ENCODE measurements at places on chromosomes 5 and 9. TPM values are rescaled to one million over a fixed set of nuclear protein-coding genes. Genes with fewer than 3 reads are reported as not detected.
A peak's percentile ranks its signal among the peaks of the same experiment; 100 is the strongest.

DNA sequence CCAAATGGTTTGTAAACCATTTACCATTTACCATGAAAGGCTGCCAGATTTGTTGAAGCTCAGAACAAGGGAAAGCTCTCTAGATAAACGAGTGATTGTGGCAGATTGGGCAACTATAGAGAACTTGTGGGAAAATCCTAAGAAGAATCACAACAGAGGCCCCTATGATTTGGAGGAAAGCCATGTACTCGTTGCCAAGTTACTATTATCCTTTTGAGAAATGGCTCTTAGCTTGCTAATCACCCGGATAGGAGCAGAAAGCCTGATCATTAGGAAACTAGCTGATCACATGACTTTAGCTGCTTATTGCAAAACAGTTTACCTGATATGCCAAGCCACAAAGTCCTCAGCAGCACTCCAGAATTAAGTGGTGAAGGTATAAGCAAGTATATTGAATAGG is 23.5 kb upstream of the ATG10 start:
- H3K27ac ChIP-seq, result no peak overlapping the region
- no peaks in the 10 kb centered on the region for H3K27me3 ChIP-seq
- peaks cover 10% of the 10 kb centered on the region for H3K4me1 ChIP-seq

DNA sequence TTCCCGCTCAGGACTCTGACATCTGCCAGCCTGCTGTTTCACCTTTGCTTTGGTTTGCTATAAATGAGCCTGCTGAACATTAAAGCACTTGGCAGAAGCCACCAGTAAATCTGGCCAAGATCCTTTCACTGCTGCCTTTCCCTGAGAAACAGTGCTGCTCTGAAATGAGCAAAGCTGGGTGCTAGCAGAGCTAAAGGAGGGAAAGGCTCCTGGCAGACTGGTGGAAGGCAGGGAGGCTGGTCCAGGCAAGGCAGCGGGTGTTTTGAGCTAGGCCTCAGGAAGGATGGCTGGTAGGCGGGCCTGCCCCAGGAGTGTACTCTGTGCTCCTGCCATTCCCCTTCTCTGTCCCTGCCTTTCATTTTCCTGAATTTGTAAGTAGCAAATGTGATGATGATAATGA is 52.5 kb upstream of the PTGS1 start:
- H3K4me1 ChIP-seq, result no peaks in the 10 kb centered on the region
- peak; percentile 52 for DNase-seq
- H3K27ac ChIP-seq, result peak overlapping the region; percentile 41
- H3K27me3 ChIP-seq, result no peaks in the 10 kb centered on the region

- H3K4me3 ChIP-seq, result no peak overlapping the region
- no peak for DNase-seq
Observed at GRCh38 chr5:10555277-10555684, 8.6 kb upstream of the ANKRD33B start.

DNA sequence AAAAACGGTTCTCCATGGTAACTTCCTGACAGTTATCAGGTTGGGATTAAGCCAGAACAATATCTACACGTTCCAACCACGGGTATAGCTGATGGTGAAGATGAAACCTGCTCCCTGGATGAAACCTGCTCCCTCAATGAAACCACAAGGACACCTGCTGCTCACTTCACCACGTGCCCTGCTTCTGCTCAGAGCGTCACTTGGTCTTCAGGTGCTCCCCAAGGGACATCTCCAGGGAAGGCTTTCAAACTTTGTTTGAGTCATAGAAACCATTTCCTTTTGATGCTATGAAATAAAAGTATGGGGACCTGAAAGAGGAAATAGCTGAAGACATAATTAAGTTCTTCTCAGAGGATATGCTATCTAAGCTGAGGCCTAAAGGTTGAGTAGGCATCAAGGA is 242.4 kb downstream of the MED10 start:
- no peaks in the 10 kb centered on the region for H3K36me3 ChIP-seq
- no peak for DNase-seq
- no peaks in the 10 kb centered on the region for H3K4me1 ChIP-seq
- no peaks in the 10 kb centered on the region for H3K27me3 ChIP-seq

GRCh38 chr5:92380069-92380770 is 997.1 kb upstream of the ARRDC3 start:
- H3K27ac ChIP-seq, result no peak overlapping the region
- DNase-seq, result no peak
- no peaks in the 10 kb centered on the region for H3K36me3 ChIP-seq

Gene ISOC1
- 35.1 TPM for total RNA-seq

DNA sequence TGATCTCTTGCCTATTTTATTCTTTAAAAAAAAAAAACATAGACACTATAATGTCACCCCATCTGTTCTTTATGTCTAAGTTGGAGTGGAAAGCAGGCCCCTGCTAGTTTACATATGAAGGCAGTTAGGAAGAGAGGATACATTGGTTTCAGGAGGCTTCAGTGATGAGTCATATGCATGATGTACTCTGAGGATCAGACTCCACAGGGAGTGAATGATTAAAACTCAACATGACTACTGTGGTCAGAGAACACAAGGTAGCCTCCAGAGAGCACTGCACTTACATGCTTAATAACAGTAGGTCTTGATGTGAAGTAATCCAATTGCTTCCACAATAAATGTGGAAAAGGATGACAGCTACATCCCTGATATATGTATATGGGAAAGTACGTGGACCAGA is 22.7 kb upstream of the FSTL4 start:
- H3K36me3 ChIP-seq, result no peaks in the 10 kb centered on the region
- no peak for DNase-seq
- H3K4me3 ChIP-seq, result no peak overlapping the region
- H3K27me3 ChIP-seq, result no peaks in the 10 kb centered on the region

DNA sequence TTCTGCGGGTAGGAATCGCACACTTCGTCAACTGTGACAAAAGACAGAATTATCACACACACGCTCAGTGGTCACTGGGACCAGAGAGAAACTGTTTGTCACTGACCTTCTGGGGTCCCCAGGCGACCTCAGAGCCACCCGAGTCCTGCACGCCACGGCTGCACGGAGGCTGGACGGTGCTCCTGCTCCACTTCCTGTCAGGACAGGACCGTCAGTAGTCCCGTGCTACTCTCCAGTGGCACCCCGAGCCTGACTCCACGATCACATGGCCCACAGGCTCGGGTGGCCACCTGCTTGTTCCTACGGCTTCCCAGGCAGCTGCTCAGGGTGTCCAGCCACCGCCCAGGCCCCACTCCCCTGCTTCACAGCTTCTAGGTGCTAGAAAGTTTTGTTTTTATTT is 17.9 kb downstream of the MRNIP start:
- H3K27me3 ChIP-seq, result no peaks in the 10 kb centered on the region
- peaks cover 97% of the 10 kb centered on the region for H3K36me3 ChIP-seq
- H3K4me1 ChIP-seq, result peaks cover 20% of the 10 kb centered on the region
- DNase-seq, result no peak

Gene PLPPR1
- total RNA-seq, result not detected

GRCh38 chr5:9156282-9156681 is 389.6 kb downstream of the SEMA5A start:
- H3K36me3 ChIP-seq, result no peaks in the 10 kb centered on the region
- no peak overlapping the region for H3K4me3 ChIP-seq
- H3K4me1 ChIP-seq, result no peaks in the 10 kb centered on the region
- no peak for DNase-seq

- no peak overlapping the region for H3K27ac ChIP-seq
- no peak overlapping the region for H3K4me3 ChIP-seq
- no peaks in the 10 kb centered on the region for H3K27me3 ChIP-seq
- H3K36me3 ChIP-seq, result peaks cover 8% of the 10 kb centered on the region
- DNase-seq, result no peak
Observed at GRCh38 chr5:74624501-74624900, 16.0 kb downstream of the ENC1 start.

DNA sequence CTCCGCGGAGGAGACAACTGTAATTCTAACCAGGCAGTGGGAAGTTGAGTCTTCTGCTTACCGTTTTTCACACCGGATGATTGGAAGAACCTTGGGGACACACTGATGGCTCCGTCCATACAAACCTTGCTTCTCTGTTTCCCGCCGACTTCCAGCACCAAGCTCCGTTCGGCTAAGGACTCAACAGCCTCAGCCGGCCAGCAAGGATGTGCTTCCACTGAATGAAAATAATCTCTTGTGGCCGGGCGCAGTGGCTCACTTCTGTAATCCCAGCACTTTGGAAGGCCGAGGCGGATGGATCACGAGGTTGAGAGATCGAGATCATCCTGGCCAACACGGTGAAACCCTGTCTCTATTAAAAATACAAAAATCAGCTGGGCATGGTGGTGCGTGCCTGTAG is 1.8 kb upstream of the EDF1 start:
- no peak overlapping the region for H3K4me3 ChIP-seq
- no peak overlapping the region for H3K27ac ChIP-seq
- H3K27me3 ChIP-seq, result no peaks in the 10 kb centered on the region
- peaks cover 15% of the 10 kb centered on the region for H3K4me1 ChIP-seq

- H3K4me1 ChIP-seq, result peaks cover 8% of the 10 kb centered on the region
- H3K36me3 ChIP-seq, result no peaks in the 10 kb centered on the region
- no peak overlapping the region for H3K27ac ChIP-seq
Observed at GRCh38 chr5:173664154-173664526, 47.7 kb upstream of the BOD1 start.

- no peaks in the 10 kb centered on the region for H3K27me3 ChIP-seq
- no peak for DNase-seq
- no peaks in the 10 kb centered on the region for H3K36me3 ChIP-seq
- no peak overlapping the region for H3K4me3 ChIP-seq
Observed at GRCh38 chr9:70439991-70440706, 25.7 kb upstream of the KLF9 start.

- no peak overlapping the region for H3K4me3 ChIP-seq
- DNase-seq, result no peak
- no peaks in the 10 kb centered on the region for H3K36me3 ChIP-seq
- no peaks in the 10 kb centered on the region for H3K4me1 ChIP-seq
- H3K27me3 ChIP-seq, result no peaks in the 10 kb centered on the region
Observed at GRCh38 chr5:175811589-175811988, 59.8 kb upstream of the CPLX2 start.

Gene UBE2QL1
- 0.92 TPM for total RNA-seq

Gene MYOT
- not detected for total RNA-seq

GRCh38 chr9:123866497-123866896 is 63.4 kb downstream of the DENND1A start:
- H3K4me1 ChIP-seq, result peaks cover 9% of the 10 kb centered on the region
- H3K36me3 ChIP-seq, result no peaks in the 10 kb centered on the region
- no peaks in the 10 kb centered on the region for H3K27me3 ChIP-seq
- no peak overlapping the region for H3K4me3 ChIP-seq
- DNase-seq, result no peak

DNA sequence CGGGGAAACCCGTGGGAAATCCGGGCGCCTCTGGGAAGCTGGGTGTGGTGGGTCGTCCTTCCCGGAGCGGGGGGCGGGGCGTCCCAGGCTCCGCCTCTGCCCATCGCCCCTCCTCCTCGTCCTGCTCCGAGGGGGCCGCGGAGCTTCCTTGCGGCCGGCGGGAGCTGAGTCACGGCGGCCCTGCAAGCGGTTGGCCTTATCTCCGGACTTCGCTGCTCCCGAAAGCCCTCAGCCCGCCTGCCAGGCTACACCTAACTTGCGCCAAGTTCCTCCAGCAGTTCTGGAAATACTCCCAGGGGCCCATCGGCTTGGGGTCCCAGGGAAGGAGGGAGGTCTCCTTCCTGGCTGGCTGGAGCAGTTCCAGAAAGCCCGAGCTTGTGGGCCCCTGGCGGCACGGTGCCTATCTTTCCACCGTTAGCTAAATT is 54.1 kb upstream of the CDKN2AIPNL start:
- H3K4me1 ChIP-seq, result peaks cover 43% of the 10 kb centered on the region
- DNase-seq, result peak; percentile 93
- peak overlapping the region; percentile 46 for H3K4me3 ChIP-seq
- H3K36me3 ChIP-seq, result no peaks in the 10 kb centered on the region
- peak overlapping the region; percentile 93 for H3K27ac ChIP-seq
- H3K27me3 ChIP-seq, result no peaks in the 10 kb centered on the region

DNA sequence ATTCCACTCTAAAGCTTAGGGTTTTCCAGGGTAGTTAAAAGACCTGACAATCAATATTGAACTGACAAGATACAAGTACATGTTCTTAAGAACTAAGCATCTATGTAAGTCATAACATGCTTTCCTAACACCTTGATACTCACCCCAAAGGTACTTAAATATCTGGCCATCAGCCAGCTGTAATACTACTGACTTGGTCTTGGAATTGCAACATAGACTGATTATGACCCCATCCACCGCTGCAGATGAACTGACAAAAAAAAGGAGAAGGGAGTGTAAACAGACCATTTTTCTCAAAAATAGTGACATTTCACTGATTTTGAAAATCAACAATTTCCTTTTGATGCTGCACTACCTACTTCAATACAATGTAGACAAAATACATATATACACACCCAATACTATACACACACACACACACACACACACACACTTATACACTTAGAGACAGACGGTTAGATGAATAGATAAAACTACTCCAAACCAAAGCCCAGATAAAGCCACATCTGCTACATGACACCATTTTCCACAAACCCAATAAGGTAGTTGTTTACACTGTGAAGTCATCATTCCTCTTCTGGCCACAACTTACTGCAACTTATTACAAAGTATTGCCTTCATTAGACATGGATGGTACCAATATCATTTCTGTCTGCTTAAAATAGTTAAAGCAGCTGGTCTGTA is 30.4 kb downstream of the ELP1 start:
- H3K4me1 ChIP-seq, result no peaks in the 10 kb centered on the region
- H3K27ac ChIP-seq, result no peak overlapping the region
- peaks cover 100% of the 10 kb centered on the region for H3K36me3 ChIP-seq
- H3K4me3 ChIP-seq, result no peak overlapping the region

Gene CD274
- not detected for total RNA-seq

DNA sequence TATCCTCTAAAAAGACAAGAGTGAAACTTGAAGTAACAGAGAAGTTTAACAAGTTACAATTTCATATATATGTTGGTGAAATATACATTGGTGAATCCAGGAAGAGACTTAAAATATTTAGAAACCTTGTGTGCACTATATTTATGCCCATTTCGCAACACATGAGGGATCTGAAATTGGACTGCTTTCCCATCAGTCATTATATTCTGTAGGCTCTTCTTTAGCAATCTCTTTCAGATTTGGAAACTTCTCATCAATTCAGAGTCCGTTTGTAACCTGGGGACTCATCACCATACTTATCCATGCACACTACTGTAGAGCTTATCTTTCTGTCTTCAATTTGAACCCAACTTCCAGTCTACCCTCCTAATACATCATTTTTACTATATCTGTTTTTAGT is 2.1 kb downstream of the ITGA1 start:
- no peak for DNase-seq
- H3K4me3 ChIP-seq, result peak overlapping the region; percentile 66
- peak overlapping the region; percentile 92 for H3K27ac ChIP-seq
- no peaks in the 10 kb centered on the region for H3K27me3 ChIP-seq
- peaks cover 58% of the 10 kb centered on the region for H3K4me1 ChIP-seq
- no peaks in the 10 kb centered on the region for H3K36me3 ChIP-seq

DNA sequence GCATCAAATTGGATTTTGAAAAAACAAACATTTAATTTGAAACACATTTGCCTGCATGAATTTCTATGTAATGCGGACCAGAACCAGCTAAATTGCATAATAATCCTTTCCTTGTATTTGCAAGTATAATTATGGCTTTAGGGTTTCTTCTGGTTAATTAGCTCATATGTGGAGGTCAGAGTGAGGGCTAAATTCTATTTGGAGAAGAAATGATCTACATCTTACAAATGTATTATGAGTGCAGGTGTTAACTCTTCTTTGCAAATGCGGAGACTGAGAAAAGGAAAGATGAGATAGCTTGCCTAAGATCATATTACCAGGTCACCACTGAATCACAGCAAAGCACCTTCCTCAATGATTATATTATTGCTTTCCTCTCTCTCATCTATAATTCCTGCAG is 194.7 kb downstream of the CDH9 start:
- H3K27me3 ChIP-seq, result no peaks in the 10 kb centered on the region
- H3K27ac ChIP-seq, result no peak overlapping the region
- no peaks in the 10 kb centered on the region for H3K4me1 ChIP-seq
- H3K36me3 ChIP-seq, result no peaks in the 10 kb centered on the region

- DNase-seq, result no peak
- no peak overlapping the region for H3K27ac ChIP-seq
- H3K36me3 ChIP-seq, result no peaks in the 10 kb centered on the region
- no peak overlapping the region for H3K4me3 ChIP-seq
Observed at GRCh38 chr5:61397238-61397637, 65.2 kb downstream of the ZSWIM6 start.

Measured in stomach (tissue), 19 donors.